ENCODE measurements at places on chromosomes 1 and 21.

DNA sequence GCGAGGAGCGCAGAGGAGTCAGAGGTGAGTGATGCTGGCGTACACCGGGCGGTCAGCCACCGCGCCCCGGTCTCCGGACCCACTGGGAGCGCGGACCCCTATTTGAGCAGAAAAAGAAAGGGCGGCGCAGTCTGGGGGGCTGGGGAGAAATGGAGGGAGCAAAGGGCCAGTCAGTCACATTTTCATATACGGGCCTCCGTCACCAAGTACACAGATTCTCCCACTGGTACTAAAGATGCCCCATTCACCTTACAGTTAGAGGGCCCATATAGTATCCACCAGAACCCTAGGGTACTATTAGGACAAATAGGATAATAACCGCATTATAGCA is 573 bp downstream of the C2CD4D start:
- no peak for DNase-seq

DNA sequence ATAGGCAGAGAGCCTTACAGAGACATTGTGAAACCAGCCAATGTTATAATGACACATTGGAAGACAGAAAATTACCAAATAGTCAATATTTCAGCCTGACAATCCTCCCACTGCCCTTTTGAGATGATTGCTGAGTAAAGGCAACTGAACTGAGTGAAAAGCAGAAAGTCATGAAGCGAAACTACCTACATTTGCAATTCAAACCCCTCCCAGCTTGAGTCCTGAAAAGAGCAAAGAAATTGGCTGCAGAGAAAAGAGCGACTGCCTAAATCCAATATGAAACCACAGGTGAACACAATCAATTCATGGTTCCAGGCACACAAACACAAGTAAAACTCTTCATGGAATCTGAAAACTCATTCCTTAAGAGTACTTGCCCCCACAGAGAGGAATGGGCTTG is 143.4 kb upstream of the CHRM3 start:
- no peak for DNase-seq

GRCh38 chr21:37226041-37226920 is 40.9 kb downstream of the VPS26C start:
- DNase-seq, result no peak

GRCh38 chr1:13687151-13687715 is 12.8 kb upstream of the PRDM2 start:
- DNase-seq, result no peak

DNA sequence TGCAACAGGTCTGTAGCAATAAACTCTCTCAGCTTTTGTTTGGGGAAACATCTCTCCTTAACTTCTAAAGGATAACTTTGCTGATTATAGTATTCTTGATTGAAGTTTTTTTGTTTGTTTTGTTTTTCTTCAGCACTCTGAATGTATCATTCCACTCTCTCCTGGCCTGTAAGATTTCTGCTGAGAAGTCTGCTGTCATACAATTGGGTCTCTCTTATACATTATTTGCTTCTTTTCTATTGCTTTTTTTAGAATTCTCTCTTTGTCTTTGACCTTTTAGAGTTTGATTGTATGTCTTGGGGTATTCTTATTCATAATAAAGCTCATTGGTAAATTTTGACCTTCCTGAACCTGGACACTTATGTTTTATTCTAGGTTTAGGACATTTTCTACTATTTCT is 386.3 kb downstream of the MRPL39 start:
- DNase-seq, result no peak

GRCh38 chr1:45629035-45629434 is 5.2 kb upstream of the CCDC17 start:
- DNase-seq, result no peak

DNA sequence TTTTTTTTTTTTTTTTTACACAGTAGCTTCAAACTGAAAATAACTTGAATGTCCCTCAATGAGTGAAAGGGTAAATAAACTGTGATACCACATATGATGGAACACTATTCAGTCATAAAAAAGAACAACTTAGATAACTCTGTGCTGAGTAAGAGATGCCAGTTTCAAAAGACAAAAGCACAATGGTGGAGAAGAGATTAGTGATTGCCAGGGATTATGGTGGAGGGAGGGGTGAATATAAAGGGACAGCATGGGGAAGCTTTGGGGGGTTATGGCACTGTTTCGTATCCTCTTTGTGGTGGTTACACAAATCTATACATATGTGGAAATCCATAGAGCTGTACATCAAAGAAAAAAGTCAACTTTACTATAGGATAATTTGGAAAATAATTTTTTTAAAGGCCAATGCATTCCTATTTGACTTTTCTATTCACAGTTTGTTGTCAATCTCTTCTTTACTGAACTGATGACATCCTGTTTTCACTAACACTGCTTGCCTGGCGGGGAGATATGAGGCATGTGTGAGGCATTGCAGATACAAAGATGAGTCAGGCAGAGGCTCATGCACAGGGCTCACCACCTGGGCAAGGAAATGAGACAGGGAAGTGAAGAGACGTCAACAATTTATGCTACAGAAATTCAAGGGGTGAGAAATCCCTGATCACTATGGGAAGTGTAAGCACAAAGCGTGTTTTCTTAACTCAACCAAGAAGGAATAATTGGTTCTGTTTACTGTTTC is 302.7 kb downstream of the DUSP10 start:
- peak; percentile 56 for DNase-seq

- DNase-seq, result no peak
Observed at GRCh38 chr1:114561333-114561732, 20.1 kb downstream of the BCAS2 start.

GRCh38 chr1:233323718-233324117 is 3.8 kb upstream of the MAP3K21 start:
- no peak for DNase-seq

GRCh38 chr1:244937099-244937498 is 72.8 kb upstream of the HNRNPU start:
- no peak for DNase-seq

GRCh38 chr1:178869119-178869697 is 1.7 kb downstream of the ANGPTL1 start:
- DNase-seq, result no peak

DNA sequence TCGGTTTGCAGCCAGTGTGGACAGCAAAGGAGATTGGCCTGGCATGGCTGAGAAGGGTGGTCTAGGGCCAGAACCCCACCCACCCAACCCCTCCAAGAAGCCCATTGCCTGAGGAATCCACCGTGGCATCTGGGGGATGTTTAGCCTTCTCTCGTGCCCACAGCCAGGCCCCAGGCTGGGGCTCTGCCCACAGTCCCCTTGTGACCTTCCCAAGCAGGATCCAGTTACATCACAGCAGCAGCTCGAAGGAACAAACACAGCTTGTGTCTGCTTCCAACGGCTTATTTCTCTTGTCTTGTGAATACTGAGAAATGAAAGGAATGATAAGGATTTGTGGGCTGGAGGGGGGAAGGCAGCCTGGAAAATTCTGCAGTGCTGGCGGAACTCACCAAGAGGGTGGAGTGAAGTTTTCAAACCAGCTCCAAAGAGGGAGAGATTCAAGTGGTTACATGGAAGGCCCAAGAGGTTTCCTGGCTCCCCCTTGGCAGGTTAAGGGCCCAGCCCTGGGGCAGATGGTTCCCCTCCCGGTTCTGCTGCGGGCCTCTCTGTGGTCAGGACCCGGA is 61.6 kb downstream of the DHRS3 start:
- DNase-seq, result no peak

DNA sequence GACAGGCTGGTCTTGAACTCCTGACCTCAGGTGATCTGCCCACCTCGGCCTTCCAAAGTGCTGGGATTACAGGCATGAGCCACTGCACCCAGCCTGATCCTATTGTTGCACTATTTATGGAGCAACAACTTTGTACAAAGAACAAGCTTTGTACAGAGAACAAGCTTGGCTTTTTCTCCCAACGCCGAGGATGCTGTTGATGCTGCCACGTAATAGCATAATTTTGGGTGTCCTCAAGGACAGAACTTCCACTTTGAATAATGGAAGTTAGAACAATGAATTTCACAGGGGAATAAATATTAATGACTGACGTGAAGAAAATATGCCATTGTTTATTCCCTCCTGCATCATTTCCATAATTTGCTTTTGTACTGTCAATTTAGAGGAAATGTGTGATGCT is 12.8 kb upstream of the RBP7 start:
- no peak for DNase-seq

DNA sequence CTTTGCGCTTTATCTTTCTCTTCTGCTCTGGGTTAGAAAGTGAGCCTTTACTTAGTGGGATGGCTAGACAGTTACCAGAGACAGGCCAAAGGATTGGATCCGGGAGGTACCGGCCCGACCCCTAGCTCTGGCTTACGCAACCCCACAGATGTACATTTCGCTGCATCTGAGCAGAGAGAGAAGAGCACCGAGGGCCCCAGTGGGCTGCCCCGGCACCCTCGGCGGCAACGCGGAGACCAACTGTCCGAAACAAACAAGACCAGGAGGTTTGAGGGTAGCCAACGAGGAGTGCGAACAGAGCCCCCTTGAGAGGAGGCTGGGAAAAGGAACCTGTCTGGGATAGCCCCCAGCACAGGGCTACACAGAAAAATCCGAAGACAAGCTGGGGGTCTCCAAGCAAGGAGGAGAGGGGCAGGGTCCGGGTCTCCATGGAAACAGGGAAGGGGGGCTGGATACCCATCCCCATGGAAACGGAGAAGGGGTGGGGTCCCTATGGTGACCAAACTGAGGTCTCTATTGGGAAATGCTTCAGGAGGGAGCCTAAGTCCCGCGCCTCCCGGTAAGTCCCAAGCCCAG is 373 bp downstream of the MTF1 start:
- no peak for DNase-seq

DNA sequence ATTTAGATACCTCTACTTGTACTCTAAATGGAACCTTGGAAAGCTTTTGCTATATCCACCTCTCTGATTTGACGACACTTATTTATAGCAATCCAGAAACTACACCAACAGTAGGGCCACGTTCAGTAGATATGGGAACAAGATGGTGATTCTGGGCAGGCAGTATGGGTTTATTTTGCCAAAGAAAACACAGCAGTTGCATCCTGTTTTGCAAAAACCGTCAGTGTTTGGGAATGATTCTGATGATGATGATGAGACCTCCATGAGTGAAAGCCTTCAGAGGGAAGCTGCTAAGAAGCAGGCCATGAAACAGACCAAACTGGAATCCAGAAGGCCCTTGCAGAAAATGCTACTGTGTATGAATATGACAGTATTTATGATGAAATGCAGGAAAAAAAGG is 41.5 kb upstream of the NEXN start:
- no peak for DNase-seq

GRCh38 chr1:58062635-58063034 is 483.9 kb downstream of the OMA1 start:
- no peak for DNase-seq

GRCh38 chr1:77424236-77424635 is 142.4 kb downstream of the AK5 start:
- DNase-seq, result no peak

DNA sequence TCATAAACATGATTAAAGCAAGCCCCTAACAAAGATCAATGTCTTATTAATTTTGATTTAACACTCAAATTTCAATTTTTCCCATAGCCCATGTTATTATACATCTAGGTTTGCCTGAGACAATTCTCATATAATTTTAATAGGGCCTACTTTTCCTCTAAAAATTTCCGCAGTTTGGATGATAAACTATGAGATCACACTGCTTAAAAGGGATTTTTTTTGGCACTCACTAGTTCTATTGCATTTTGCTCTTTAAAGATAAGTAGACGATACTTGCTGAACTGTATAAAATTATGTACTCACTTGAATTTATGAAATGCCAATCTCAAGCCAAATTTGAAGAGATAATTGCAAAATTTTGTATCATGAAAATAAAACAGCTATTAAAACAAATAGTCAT is 480.4 kb upstream of the ZRANB2 start:
- DNase-seq, result no peak

DNA sequence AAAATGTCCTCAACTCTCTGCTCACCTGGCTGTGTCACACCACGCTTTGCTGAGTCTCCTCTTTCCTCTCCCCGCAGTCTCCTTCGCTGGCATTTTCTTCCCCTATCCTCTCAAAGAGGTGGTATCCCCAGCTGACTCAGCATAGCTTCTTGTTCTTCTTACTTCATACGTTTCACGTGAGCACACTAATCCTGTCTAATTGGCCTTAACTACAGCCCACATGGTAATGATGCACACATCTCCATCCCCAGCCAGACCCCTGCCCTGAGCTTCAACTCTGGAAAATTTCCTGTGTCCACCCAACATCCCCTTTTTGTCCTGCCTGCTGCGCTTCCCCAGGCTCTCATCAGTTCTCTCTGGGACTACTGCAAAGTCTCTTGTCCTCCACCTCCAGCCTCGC is 169.8 kb downstream of the TTLL7 start:
- DNase-seq, result no peak

DNA sequence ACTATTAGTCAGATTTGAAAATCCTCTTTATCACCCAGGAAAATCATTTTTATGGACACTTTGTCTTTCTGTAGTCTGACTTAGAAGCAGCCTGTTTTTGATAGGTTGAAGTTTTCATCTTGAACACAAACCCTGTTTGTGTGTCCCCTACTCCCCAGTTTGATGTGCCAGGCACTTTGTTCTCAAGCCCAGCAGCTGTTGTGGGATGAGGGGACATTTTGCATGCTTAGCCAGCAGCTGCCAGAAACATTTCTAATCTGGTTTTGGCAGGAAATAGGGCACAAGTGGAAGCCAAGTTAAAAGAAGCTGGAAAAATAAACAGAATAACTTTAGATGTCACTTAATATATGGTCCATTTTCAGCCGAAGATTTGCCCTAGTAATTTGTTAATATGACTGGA is 29.9 kb downstream of the ACTN2 start:
- DNase-seq, result no peak

DNA sequence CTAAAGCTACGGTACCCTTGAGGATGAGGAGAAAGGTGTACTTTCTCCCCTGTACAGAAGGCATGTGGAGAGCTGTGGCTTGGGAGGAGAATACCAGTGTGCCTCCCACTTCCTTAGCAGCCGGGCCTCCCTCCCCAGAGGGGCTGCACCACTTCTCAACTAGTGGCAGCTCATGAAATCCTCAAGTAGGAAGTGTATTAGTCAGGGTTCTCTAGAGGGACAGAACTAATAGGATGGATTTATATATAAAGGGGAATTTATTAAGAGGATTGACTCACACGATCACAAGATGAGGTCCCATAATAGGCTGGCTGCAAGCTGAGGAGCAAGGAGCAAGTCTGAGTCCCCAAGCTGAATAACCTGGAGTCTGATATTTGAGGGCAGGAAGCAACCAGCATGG is 53.1 kb upstream of the PPP2R5A start:
- DNase-seq, result no peak

DNA sequence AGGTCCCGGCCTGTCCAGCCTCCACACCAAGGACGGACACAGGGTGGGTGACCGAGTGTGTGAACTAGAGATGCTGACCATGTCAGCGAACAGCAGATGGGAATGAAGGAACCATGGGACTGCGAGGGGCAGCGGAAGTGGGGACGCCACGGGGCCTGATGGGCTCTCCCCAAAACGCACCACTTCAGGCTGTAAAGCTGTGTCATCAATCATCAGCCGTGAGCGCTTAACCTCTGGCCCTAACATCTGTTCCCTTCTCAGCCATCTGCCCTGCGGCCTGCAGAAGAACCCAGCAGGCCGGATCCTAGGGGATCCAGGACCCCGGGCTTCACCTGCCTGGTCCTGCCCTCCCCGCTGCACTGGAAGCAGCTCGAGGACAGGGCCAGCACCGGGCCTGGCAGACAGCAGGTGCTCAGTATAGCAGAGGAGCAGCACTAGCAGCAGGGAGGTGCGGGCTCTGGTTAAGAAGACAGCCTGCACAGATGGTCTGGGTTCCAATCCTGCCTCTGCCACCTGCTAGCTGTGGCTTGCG is 58.7 kb downstream of the DMRTB1 start:
- no peak for DNase-seq

All from T-helper 22 cell (primary cell).